ENCODE measurements at places on chromosomes 2 and 18.

DNA sequence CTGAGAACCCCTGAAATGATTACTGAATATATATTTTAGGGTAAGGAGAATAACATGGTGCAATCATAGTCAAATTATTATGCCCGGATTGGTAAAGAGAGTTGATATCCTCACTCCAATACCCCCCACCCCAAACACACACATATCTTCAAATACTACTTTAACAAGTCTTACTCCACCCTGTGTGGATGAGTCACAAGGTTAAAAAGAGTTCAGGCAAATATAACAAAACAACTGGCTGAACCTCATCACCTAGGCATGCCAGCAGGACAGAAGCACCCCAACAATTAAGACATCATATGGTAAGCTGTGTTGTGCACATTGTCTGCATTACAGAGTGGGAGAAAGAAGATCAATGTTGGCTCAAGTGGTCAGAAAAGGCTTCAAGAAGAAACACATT is 857.4 kb downstream of the TDRD15 start:
- DNase-seq, result no peak

- no peak for DNase-seq
Observed at GRCh38 chr2:223576873-223577272, 25.3 kb downstream of the SCG2 start.

GRCh38 chr2:168200930-168201583 is 46.3 kb downstream of the STK39 start:
- DNase-seq, result no peak

DNA sequence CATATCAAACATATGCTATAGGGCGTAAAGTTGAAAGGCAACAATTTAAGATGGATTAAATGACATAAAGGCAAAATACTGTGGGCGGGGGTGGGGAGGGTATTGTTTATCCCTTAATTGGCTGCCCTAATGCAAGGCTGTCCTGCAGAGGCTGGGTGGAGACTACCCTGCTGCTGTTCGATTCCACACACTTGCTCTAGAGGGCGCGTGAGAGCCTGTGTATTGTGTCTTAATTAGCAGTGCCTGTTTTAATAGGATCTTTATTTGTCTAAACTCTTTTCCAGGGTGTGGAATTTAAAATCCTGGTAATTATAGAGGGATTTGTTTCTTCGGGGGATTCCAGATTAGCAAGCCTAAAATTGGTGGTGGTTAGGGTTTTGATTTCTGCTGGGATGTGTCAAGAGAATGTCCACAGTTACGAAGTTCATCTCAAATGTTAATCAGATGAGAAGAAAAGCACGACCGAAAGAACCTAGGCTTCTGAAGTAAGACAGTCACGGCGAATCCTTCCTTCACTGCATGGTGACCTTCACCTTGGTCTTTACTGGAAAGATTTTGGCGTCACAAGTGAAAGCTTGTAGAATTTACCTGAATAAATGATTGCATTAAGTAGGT is 103.5 kb upstream of the MAP3K20 start:
- peak; percentile 25 for DNase-seq

GRCh38 chr2:151156431-151156830 is 105.2 kb downstream of the RBM43 start:
- no peak for DNase-seq

DNA sequence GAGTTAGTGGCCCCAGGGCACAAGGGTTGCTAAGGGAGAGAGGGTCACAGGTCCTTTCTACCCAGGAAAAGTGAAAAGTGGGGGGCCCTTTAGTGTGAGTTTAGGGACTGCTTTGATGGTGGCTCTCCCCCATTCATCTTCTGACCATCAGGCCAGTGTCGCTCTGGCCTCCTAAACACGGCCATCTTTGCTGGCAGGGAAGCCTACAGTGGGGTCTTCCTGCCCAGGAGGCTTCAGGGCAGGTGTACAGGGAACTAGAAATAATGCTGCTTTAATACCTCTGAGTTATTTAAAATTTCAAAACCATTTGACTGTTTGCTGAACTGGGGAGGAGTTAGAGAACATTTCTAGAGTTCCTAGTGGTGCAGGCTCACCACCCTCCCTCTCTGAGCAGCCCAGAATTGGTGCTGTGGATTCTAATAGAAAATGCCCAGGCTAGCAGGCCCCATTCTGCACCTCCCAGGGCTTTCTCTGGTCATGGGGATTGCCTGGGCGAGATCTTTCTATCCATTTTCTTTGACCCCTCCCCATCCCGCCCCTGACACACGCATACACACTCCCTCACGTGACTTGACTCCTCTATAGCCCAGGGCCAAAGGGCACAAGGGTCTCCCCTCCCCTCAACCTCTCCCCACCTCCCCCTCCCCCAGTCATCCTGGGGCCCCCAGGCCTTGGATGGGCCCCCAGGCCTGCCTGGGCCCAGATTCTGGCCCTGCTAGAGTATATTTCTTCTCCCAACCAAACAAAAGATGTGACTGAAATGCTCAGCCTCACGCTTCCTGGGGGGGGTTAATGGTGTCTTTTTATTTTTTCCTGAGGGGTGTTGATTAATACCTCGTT is 3.1 kb downstream of the PKDCC start:
- no peak for DNase-seq

- DNase-seq, result no peak
Observed at GRCh38 chr2:230694241-230694640, 18.4 kb upstream of the CAB39 start.

DNA sequence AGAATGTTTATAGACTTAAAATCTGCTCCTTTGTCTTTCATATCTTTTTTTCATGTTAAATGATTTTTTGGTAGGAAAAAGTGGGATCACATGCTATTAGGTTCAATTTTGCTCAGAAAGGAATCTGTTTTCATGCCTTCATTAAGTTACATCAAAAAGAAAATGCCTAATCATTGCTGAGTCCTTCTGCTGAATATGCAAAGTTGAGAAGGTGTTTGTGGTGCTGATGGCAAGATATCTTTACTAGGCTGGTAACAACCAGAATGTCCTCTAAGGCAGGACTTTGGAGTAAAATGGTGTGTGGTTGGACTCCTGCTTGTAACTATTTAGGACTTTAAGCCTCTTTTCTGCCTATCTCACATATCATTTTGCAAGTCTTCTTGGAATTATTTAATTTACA is 88.3 kb downstream of the TRIB2 start:
- no peak for DNase-seq

- DNase-seq, result no peak
Observed at GRCh38 chr18:79797518-79798345, at the start of gene KCNG2. Gene KCNG2, plus strand, starts transcription at chr18:79797938. Its CDS starts 65,730 bp downstream, at chr18:79863668.

GRCh38 chr2:128593879-128594650 is 275.4 kb upstream of the HS6ST1 start:
- DNase-seq, result no peak

- no peak for DNase-seq
Observed at GRCh38 chr2:200929334-200930249, 33.9 kb downstream of the ORC2 start.

DNA sequence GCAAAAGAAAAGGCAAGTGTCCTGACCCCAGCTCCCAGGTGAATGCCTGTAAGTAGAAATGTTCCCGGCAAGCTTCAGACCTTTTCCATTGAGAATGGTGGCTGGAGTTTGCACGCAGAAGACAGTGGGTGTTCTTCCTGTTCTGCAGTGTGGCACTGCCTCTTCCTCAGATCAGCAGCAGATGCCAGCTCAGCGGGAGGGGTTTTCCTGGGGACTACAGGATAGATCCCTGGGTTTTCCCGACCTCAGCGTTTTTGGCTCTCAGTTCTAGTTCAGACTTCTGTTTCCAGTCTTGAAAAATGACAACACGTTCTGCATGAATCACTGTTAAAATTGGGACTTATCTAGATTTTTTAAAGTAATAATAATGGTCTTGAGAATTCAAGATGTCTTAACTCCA is 39.2 kb downstream of the GRHL1 start:
- DNase-seq, result no peak

DNA sequence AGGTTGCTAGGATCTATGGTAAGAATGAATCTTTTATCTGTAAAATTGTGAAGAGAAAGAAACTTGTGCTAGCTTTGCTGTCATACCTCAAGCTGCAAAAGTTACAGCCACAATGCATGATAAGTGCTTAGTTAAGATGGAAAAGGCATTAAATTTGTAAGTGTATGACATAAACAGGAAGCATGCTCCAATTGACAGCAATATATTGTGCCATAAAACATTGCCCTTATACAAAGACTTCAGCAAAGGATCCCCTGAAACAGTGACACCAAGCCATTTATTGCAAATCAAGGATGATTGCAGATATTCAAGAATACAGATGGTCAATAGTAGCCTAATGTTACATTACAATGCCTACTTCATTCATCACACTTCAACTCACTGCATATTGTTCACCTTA is 283.1 kb downstream of the CPS1 start:
- no peak for DNase-seq

GRCh38 chr2:17156086-17156485 is 362.2 kb downstream of the RAD51AP2 start:
- no peak for DNase-seq

DNA sequence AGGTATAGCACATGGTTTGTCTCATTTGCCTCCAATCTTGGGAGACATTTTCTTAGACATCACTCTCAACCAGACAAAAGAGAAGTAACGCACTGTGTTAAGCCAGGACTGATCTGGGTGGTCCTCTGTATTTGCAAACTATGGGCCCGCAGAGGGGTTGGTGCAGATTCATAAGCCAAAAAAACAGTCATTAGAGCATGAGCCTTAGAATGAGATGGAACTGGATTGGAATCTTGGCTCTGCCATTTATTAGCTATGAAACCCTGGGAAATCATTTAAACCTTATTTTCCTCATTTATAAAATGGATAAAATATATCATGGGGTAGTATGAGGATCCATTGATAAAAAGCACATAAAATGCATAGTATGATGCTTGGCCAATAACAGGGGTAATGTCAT is 213.5 kb upstream of the APCDD1 start:
- DNase-seq, result no peak

DNA sequence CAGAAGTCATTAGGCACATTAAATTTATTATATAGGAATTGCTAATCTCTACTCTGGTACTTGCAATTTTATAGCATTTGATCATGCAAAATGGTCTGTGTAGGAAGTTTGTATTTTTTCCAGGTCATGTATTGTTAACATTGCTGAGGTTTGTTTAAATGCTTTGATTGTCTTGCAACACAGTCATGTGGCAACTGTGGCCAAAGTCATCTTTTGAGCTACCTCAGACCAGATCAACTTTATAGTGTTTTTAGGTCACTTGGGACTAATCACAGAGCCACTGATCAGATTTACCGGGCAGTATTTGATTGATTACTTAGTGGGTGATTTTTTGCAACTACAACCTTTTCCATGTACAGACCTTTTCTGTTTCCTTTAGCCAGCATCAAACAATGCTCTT is 3.7 kb downstream of the SERPINB5 start:
- DNase-seq, result no peak

GRCh38 chr2:217409949-217410680 is 550.3 kb upstream of the TNP1 start:
- no peak for DNase-seq

- no peak for DNase-seq
Observed at GRCh38 chr2:203889542-203889941, 22.0 kb downstream of the CTLA4 start.

DNA sequence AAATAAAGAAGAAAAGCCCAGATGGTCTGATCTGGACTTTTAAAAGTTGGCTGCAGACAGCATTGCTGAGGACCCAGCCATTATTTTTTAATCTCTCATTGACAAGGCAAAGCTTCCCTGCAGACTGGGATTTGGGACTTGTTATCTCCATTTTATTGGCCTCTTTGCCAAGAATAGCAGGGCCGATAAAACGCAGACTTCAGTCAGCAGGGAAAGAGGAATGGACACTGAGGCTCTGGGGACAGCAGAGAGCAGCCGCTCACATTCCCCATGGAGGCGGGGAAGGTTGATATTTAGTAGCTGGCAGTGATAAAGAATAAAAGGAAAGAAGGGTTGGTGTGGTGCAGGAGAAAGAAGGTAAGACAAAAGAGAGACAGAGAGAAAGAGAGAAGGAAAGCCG is 350.1 kb upstream of the PIK3C3 start:
- DNase-seq, result no peak

- no peak for DNase-seq
Observed at GRCh38 chr2:5539282-5540165, 152.7 kb upstream of the SOX11 start.

DNA sequence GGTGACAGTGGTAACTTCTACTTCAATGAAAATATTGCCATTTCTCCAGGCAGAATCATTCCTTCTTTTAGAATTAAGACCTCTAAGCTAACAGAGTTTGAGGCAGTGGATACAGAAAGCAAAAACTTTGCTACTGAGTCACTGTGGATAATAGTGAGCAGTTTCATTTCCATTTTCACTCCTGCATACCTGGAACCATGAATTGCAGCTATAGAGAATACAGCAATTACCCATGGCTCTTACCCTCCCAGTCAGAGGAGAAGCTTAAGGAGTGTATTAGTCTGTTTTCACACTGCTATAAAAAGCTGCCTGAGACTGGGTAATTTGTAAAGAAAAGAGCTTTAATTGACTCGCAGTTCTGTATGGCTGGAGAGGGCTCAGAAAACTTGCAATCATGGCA is 531.4 kb upstream of the CNTNAP5 start:
- no peak for DNase-seq

DNA sequence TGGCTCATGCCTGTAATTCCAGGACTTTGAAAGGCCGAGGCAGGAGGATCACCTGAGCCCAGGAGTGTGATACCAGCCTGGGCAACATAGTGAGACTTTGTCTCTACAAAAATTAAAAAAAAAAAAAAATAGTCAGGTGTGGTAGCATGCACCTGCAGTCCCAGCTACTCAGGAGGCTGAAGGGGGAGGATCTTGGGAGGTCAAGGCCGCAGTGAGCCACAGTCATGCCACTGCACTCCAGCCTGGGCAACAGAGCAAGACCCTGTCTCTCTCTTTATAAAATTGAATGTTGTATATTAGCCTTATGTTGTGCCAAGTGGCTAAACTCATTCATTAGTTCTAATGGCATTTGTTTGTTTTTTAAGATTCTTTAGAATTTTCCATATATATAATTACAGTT is 207.7 kb upstream of the COPS8 start:
- DNase-seq, result no peak

DNA sequence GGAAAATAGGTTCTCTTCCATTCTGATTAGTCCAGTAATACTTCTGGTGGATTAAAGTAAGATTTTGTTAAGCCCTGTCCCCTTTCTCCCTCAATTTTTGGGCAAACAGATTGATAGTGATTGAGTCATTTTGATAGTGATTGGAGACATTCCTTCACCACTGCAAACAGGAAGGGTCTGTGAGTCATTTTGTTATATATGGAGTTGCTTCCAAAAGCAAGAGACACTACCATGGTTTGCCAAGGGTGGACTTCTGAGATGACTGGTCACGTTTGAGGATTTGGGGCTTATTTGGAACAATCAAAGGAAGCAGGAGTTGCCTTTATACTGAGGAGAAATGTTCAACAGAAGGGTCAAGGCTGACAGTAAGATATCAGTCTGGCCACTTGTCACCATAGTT is 249.9 kb downstream of the PARD3B start:
- DNase-seq, result no peak

DNA sequence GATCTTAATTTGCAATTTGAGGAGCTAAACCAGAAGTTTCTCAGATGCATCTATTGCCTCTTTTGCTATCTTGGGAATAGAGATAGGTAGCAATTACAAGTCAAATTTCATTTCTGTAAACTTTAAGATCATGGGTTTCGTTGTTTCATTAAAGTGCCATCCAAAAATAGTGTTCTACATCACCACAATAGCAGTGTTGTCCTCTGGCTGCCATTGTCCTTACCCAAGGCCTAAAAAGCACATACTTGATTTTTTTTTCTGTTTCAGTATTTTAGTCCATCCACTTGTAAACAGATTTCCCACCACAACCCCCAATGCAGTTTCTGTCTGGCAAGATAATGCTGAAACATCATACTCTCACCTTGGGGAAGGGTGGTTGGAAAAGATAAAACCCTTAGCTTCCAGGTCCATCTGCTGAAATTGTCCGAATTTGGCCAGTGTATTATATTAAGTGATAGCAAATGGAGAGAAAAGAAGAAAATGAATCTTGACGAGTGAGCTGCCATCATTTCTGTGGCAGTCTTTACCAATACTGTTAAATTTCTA is 136.2 kb downstream of the LCLAT1 start:
- DNase-seq, result no peak
